Cerebellar nuclear complex (tissue), 1 donor: ENCODE measurements at places on chromosomes 3 and 15.

DNA sequence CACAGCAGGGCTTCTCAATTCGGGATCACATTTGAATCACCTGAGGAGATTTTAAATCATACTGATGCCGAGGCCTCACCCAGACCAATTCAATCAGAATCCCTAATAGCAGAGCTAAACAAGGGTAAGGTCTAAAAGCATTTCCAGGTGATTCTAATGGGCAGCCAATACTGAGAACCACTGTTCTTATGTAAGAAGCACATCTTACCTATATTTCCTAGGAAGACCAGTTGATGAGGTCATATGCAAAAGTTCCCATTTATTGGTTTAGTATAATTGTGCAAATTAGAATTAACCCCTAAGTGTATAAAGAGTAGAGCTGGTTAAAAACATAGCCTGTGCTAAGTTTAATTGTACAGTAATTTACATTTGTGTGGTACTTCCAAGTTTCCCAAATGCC, 2.1 kb downstream of the TIGIT start:
- DNase-seq = no peak

GRCh38 chr3:135301670-135302069, 506.6 kb downstream of the EPHB1 start:
- no peak for DNase-seq

- DNase-seq = no peak
Measured at GRCh38 chr15:85767785-85768529, 26.8 kb downstream of the KLHL25 start.

GRCh38 chr3:70383360-70383831, 71.0 kb upstream of the MDFIC2 start:
- no peak for DNase-seq

- DNase-seq = no peak
Measured at GRCh38 chr15:95865330-95865739, 465.2 kb upstream of the NR2F2 start.

- DNase-seq = no peak
Measured at GRCh38 chr3:77412584-77412983, 372.7 kb downstream of the ROBO2 start.

DNA sequence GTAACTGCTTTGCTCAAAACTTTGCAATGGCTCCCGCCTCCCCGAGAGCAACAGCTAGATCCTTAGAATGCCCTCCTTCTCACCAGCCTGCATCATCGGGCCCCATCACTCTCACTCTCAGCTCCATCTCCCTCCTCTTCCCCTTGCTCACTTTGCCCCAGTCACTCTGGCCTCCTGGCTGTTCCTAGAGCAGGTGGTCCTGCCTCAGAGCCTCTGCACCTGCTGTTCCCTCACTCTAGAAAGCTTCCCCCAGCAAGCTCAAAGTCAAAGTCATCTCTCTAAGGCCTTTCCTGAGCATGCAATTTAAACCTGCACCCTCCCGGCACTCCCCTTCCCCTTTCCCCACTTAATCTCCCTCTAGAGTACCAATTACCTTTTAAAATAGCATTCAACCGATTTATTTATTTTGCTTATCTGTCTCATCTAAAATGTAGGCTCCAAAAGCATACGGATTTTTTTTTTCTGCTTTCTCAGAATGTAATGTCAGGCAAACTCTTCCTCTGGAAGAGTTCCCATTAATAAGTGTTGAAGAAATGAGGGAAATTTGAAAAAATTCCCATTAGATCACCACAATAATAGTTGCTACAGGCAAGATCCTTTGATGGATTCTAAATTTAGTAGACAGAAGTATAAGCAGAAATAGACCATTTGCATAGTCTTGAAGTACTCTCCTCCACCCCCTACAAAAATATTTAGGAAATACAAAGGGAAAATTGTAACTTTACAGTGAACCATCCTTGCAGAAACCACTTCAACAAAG, 15.9 kb upstream of the HES1 start:
- DNase-seq = no peak

DNA sequence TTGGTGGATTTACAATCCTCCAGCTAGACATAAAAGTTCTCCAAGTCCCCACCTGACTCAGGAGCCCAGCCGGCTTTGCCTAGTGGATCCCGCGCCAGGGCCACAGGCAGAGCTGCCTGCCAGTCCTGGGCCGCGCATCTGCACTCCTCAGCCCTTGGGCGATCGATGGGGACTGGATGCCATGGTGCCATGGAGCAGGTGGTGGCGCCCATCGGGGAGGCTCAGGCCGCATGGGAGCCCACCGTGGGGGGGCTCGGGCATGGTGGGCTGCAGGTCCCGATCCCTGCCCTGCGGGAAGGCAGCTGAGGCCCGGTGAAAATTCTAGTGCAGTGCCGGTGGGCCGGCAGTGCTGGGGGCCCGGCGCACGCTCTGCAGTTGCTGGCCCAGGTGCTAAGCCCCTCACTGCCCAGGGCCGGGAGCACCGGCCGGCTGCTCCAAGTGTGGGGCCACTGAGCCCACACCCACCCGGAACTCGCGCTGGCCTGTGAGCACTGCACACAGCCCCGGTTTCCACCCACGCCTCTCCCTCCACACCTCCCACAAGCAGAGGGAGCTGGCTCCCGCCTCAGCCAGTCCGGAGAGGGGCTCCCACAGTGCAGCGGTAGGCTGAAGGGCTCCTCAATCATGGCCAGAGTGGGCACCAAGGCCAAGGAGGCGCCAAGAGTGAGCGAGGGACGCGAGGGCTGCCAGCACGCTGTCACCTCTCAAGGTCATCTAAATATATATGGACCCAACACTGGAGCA, 38.8 kb upstream of the IGSF11 start:
- no peak for DNase-seq

DNA sequence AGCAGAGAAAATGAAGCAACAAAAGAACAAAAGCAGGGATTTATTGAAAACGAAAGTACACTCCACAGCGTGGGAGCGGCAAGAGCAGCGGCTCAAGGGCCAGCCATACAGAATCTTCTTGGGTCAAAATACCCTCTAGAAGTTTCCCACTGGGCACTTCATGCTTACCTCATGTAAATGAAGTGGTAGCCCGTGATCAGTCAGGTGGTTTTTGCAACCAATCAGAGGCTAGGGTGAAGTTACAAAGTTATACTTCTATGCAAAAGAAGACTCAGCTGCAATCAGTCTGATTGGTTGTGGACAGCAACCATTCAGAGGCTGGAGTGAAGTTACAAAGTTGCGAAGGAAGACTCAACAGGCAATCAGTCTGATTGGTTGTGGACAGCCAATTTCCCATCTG, 37.8 kb upstream of the TRH start:
- DNase-seq = no peak

GRCh38 chr3:114356066-114356465, 62.2 kb downstream of the TIGIT start:
- no peak for DNase-seq

- no peak for DNase-seq
Measured at GRCh38 chr15:21267671-21268395, 172.5 kb downstream of the POTEB3 start.
